Muscle of leg (tissue), 16 donors: ENCODE measurements at places on chromosomes 6 and 20.

- no peak for DNase-seq
Observed at GRCh38 chr6:6747371-6747770, 158.9 kb downstream of the LY86 start.

DNA sequence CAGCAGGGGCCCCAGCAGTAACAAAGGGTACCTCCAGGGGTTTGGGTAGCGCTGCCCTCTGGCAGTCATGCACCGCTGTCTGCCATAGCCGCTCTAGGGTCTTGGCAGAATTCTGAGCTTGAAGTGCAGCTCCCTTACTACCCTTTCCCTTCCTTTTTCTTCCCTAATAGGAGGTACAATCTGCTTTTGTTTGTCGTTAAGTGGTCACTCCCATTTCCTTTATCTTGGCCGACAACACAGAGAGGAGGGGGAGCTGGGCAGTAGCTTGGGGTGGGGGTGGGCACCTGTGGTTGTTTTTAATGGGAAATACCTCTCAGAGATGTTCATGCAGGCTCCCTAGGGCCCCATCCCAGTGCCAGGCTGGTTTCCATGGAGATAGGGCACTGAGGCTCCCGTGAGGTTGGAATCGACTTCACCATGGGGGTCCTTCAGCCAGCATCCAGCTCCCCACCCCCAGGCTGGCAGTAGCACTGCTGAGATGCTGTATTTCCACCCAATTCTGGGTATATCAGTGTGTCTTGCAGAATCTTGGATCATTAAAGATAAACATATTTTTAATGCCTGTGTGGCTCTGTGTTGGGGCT is 18.6 kb downstream of the CCDC167 start:
- no peak for DNase-seq

- DNase-seq = no peak
Observed at GRCh38 chr6:118843685-118844390, 50.1 kb upstream of the ASF1A start.

GRCh38 chr6:107624541-107624940 is 134.6 kb downstream of the SOBP start:
- DNase-seq = no peak

DNA sequence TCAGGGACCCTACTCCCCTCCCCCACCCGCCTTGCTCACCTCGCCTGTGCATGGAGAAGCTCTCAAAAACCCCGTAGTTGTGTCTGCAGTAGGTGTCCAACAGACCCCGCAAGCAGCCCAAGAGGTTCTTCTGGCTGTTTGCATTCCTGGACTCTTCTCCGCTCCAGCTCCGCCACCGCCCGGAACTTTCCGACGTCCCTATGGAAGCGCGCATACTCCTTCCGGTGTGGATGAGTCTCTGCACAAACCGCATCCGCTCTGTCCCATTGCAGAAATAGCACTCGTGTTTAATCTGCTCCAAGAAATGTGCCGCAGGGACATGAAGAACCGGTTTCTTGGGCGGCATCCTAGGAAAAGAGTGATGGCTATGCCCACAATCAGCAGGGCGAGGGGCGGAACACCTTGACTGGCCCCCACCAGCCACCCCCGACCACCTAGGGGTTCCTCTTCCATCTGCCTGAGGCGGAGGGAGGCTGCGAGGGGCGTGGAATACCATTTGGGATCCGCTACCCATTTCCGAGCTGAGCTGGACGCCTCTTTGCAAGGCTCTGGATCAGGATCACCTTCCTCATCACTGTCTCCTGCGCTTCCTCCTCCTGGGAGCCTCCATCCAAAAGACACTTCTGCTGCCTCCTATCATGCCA is 20.2 kb downstream of the HLA-DRA start:
- peak; percentile 3 for DNase-seq

DNA sequence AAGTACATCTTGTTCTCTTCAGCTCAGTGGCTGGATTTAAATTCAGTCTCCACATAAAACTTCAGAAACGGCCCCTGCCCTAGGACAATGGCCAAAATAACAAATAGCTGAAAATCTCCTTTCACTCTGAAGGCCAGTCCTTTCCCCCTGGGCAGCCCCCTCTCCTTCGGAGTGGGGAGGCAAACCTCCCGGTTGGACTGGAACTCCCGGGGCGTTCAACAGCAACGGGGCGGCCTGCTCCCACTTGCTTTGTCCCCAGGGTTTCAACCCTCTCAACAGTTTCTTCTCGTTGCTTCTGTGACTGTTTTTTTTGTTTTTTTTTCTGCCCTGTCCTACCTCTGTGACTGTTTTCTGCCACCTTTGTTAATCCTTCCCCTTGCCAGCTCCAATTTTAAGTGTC is 102.6 kb upstream of the DUSP22 start:
- DNase-seq = no peak

- DNase-seq = peak; percentile 7
Observed at GRCh38 chr6:27547157-27548075, 74.5 kb upstream of the ZNF184 start.

- no peak for DNase-seq
Observed at GRCh38 chr6:91268941-91269340, 682.1 kb upstream of the MAP3K7 start.

GRCh38 chr6:25118038-25118437 is 161.1 kb upstream of the CARMIL1 start:
- no peak for DNase-seq

GRCh38 chr6:142914369-142914768 is 30.6 kb downstream of the HIVEP2 start:
- no peak for DNase-seq
